ENCODE measurements at places on chromosomes 2 and 18.

DNA sequence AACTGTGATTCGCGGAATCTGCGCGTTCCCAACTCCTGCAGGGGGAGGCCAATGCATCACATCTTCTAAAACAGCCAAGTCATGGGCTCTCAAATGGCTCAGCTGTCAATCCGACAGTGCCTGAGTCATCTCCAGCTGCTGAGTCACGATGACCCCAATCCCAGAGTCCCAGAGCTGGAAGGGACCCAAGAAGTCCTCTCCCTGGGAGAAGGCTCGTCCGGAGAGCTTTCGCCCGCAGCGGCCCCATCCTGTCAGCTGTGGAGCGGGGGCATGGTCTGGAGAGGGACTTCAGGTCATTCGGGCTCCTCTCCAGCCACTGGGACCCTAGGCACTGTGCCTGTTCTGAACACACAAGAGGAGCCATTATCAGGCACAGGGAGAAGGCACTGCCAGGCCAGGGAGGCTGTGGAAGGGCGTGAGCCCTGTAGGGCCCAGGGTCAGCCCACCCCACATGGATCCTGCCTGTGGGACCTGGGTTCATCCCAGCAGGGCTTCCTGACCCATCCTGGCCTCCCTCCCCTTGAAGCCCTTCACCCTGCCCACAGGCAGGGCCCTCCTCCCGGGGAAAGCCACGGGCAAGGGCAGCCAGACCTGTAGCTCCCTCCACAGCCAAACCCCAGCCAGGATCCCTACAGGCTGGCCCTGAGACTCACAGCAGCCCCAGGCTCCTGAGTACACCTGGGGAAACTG is 47.6 kb upstream of the GPC1 start:
- peak; percentile 76 for DNase-seq

- DNase-seq, result no peak
These were observed 1.2 kb upstream of the CABLES1 start for GRCh38 chr18:23133860-23134779.

GRCh38 chr2:227657199-227657845 is 9.3 kb upstream of the SCYGR5 start:
- DNase-seq, result no peak

GRCh38 chr2:157923598-157924217 is 47.6 kb upstream of the ACVR1 start:
- no peak for DNase-seq

DNA sequence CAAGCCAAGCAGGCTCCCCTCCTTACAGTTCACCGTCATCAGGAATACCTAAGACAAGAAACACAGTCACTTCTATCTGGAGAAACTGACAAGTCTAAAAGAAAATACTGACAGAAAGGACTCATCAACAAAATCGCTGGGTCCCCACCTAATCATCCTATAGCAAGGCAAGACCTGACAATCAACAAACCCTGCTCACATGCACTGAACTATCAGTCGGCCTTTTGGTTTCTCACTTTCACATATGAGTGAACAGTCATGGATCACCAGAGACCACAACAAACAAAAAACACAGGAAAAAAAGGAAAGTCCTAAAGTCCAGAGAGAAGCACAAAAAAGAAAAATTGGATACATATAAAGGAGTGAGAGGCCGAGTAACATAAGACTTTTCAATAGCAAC is 70.4 kb downstream of the SEMA4F start:
- no peak for DNase-seq

DNA sequence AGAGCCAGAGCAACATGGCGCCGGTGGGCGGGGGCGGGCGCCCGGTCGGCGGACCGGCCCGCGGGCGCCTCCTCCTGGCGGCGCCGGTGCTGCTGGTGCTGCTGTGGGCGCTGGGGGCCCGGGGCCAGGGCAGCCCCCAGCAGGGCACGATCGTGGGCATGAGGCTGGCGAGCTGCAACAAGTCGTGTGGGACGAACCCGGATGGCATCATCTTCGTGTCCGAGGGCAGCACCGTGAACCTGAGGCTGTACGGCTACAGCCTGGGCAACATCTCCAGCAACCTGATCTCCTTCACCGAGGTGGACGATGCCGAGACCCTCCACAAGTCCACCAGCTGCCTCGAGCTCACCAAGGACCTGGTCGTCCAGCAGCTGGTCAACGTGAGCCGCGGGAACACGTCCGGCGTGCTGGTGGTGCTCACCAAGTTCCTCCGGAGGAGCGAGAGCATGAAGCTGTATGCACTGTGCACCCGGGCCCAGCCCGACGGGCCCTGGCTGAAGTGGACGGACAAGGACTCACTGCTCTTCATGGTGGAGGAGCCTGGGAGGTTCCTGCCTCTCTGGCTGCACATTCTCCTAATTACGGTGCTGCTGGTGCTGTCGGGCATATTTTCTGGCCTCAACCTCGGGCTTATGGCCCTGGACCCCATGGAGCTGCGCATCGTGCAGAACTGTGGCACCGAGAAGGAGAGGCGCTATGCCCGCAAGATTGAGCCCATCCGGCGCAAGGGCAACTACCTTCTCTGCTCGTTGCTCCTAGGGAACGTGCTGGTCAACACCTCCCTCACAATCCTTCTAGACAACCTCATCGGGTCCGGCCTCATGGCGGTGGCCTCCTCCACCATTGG is 507 bp downstream of the CNNM4 start:
- no peak for DNase-seq

- DNase-seq, result no peak
These were observed 51.9 kb upstream of the HNMT start for GRCh38 chr2:137912371-137912770.

GRCh38 chr2:1727101-1727771 is 17.1 kb downstream of the PXDN start:
- no peak for DNase-seq

DNA sequence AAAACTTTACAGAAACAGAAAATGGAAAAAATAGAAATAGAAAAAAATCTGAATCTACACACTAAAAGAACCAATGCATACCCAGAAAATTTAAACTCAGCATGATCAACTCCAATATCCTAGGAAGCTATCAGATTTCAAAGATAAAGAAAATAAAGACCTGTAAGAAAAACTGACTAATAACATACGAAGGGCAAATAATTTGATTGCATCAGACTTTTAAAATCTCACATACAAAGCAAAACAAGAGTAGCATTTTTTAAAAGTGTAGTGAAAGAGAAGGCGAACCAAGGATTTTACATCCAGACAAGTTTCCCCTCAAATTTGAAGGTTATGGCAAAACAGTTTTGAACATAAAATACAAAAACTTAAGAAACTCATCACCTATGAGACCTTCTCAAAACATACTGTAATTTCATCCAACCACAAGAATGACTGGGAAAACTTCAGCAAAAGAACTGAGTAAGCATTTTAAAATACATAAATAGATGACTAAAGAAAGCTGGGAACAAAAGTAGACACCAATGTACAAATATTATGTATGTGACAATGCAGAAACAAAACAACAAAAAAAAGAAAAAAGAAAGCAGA is 54.8 kb downstream of the NBAS start:
- no peak for DNase-seq

- no peak for DNase-seq
These were observed 57.3 kb downstream of the NEDD4L start for GRCh38 chr18:58101291-58101794.

DNA sequence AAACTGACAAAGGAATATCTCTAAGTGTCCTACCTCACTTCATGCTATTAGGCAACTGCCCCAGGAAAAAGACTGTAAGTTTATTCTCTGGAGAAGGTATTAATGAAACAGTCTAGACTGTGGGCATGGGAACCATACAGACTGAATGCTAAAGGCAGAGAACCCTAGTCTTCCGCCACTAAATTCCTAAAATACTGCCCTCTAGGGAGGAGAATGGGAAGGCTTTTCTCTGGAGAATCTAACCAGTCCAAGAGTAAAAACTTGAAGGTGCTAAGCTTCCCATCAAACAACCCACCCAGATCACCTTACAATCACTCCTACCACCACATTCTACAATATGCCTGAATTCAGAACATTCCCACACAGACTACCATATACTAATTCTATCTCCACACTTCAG is 3.4 kb downstream of the SRBD1 start:
- no peak for DNase-seq

All from kidney epithelial cell (primary cell).